NCI-H510A (cell line): ENCODE measurements at places on chromosomes 13 and 19.

DNA sequence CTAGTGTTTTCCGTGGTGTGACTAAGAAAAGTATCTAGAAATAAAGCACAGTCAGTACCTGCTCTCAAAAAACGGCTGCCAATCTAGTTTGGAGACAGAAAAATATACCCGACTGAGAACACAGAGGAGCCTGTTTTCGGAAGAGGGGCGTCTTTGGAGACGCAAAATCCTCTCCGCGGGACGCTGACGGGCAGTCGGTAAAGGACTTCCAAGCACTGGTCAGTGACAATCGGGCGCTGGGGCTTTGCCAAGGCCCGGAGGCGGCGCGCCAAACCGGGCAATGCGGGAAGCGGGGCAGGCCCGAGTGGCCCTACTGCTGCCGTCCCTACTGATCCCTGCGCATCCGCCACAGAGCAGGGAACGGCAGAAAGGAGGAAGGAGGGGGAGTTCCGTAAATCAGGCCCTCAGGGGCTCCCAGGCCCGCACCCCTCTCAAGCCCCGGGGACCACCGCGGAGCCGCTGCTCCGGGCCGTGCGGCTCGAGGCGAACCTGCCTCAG lies 588 bp upstream of the DPY19L3 start:
- no peak for DNase-seq

GRCh38 chr13:103852036-103852435 lies 785.8 kb upstream of the SLC10A2 start:
- DNase-seq = no peak

GRCh38 chr19:40466219-40466984 lies 399 bp upstream of the SPTBN4 start:
- DNase-seq = no peak

GRCh38 chr13:95360464-95361097 lies 59.3 kb upstream of the ABCC4 start:
- DNase-seq = no peak

GRCh38 chr19:52590728-52591127 lies 20.6 kb downstream of the ZNF701 start:
- DNase-seq = no peak

DNA sequence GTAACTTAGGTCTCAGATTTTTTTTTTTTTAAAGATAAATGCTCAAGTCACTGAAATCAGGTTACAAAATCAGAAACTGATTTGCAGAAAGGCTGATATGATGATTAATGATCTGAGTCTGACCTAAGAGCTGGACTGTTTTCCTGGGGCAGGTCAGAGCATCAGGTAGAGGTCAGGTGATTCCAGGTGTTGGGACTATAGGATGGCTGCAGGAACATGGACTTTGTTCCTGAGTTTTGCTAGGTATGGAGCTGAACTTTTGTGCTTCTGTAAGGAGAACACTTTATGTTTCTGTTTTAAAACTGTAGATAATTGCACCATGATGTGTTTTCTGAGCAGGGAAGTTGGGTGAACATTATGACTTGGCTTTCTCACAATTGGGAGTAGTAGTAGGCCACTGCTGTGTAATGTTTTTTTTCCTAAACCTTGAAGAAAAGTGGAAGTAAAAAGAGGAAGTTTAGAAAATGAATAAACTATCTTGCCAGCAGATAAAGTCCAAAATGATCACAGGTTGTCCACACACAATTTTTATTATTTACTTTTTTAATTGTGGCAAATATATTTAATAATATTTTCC lies 297.2 kb downstream of the DCT start:
- DNase-seq = no peak

- peak; percentile 89 for DNase-seq
Observed at GRCh38 chr19:6464070-6464873, at the start of gene CRB3. Gene CRB3, plus strand, starts transcription at chr19:6464271. Its CDS starts 431 bp downstream, at chr19:6464702.

DNA sequence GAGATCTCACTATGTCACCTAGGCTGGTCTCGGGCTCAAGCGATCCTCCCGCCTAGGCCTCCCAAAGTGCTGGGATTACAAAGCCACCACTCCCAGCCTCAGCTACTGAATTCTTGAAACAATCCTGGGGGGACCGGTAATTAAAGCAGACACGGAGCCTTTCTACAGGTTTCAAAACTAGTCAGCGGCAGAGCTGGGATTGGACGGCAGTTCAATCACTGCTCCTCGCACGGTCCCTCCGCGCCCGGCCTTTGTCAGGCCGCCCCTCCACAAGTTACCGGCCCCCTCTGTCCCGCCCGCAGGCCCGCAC lies 229 bp downstream of the BORCS8 start:
- DNase-seq = no peak
